ENCODE measurements at places on chromosomes 2 and 18.

GRCh38 chr2:174617120-174617519, 19.5 kb upstream of the WIPF1 start:
- DNase-seq: no peak

DNA sequence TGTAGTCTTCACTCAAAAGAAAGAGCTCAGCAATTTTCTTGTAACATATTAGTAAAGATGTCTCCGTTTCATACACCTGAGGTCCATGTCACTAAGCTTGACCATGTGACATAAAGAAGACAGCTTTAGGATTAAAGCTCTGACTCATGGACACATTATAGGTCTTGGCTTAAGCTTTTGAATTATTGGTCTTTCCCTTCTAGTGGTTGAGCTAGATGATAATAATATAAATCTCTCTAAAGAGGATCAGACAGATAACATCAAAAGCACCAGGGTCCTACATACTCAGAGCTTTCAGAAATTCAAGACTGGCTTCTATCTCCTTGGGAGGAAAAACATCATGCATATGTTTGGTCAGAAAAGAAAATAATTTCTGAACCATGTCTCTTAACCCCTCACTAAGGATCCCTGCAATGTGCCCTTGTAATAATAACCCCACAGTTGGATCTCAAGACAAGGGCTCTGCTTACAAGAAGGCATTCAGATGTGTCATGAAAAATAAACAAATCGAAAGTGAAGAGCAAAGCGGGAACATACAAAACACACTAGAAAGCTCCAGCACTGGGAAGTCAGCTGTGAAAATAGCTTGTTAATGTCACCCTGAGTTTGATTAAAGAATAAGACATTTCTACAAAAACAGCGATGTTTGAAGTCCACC, 174.5 kb downstream of the PID1 start:
- no peak for DNase-seq

DNA sequence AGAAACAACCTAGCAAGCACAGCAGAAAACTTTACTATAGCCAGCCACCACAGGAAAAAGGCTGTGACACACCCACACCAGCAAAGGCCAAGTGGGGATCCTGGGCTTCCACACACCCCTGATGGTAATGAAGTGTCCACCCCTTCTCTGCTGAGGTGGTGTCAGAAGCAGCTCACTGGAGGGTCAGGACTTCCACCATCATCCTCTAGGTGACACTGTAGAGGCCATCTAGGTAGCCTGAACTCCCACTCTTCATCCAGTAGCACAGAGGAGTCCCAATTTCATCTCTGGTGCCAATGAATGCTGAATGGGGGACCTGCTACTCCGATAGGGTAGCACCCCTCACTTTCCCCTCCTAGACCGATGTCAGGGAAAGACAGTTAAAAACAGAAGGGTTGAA, 1544.4 kb downstream of the LRP1B start:
- DNase-seq: peak; percentile 67

DNA sequence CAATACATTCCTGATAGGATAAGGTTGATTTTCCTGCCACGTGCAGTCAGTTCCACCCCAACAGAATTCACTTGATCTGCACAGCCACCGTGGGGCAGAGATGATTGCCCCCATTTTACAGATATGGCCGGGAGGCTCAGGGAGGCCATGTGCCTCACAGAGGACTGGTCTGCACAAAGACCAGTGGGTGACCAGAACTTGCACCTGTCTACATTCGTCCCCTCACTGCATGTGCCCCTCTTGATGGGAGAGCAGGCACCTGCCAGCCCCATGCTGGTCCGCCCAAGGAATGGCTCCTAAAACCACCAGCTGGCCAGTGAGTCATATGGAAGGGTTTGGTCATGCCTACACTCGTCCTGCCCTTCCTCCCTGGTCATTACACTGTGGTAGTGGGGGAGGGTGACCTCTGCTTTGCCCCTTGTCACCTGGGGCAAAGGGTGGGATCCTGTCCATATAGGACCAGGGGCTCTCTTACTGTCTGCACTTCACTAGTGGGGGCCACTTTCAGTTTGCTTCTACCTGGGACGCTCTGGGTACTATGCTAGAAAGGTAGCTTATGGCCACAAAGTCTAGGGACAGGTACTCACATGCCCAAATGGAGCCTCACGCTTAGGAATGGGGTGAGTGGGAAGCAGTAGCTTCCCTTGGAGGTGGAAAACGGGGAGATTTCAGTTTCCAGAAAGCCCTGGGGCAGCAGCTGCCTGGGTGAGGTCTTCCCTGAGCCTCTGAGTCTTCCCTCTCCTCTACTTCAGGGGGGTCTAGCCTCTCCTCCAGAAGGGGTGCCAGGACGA, 14.7 kb downstream of the RRM2 start:
- DNase-seq: no peak

DNA sequence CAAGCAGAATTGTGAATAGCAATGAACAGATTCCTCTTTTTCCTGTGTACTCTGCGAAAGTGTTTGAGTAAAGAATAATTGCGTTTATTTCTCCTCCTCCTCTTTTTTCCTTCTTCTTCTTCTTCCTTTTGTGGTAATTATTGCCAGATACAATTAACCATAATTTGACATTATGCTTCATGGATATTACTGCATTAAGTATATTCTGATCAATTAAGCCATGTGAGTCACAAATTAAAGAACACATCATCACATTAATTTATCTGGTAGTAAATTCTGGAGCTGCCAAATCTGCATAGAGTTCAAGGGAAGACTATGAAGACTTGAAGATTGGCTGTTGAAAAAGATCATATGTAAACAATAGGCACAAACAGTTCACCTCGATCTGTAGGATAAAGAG, 72.9 kb upstream of the TFPI start:
- no peak for DNase-seq

DNA sequence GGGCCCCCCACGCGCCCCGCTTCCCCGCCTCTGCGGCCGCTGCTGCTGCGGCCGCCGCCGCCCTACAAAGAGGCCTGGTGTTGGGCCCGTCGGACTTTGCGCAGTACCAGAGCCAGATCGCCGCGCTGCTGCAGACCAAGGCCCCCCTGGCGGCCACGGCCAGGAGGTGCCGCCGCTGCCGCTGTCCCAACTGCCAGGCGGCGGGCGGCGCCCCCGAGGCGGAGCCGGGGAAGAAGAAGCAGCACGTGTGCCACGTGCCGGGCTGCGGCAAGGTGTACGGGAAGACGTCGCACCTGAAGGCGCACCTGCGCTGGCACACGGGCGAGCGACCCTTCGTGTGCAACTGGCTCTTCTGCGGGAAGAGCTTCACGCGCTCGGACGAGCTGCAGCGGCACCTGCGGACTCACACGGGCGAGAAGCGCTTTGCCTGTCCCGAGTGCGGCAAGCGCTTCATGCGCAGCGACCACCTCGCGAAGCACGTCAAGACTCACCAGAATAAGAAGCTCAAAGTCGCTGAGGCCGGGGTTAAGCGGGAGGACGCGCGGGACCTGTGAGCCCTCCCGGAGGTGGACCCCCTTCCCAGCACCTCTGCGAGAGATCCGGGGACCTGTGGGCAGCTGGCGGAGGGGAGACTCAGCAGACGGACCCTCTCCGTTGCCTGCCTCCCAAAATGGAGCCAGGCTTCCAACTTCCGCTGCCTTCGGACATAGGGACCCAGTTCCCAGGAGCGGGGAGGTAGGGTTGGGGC, 1.9 kb downstream of the SP5 start:
- DNase-seq: no peak

DNA sequence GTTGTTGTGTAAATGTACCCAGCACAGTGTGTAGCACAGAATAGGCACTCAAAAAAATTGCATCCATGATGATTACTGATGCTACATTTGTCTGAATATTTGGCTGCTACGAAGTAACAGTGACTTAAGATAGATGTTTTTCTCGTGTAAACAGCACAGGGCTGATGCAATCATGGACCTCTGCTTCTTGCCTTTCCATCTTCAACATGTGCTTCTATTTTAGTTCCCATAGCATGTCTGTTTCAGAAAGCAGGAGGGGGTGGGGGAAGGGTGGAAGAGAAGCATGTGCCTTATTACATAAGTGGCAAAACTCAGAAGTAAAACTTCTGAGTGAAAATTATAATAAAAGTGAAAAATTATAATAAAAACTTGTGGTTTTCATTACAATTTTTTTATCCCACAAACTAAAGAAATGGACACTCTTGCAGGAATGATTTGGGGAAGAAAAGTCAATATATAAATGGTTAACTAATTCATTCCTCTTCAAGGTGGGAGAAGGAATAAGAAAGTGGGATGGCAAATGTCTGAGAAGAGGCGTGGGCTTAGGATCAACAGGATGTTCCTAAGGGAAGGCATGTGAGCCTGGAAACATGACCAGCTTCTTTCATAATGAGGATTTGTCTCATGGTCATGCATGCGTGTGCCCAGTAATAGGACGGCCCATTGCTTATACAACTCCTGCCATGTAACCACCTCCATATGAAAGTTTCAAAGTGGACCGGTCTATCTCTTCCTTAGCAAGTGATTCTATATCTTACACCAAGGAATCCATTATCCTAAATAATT, 27.2 kb downstream of the CCBE1 start:
- DNase-seq: no peak

GRCh38 chr2:134634054-134634753, 84.6 kb downstream of the TMEM163 start:
- no peak for DNase-seq

DNA sequence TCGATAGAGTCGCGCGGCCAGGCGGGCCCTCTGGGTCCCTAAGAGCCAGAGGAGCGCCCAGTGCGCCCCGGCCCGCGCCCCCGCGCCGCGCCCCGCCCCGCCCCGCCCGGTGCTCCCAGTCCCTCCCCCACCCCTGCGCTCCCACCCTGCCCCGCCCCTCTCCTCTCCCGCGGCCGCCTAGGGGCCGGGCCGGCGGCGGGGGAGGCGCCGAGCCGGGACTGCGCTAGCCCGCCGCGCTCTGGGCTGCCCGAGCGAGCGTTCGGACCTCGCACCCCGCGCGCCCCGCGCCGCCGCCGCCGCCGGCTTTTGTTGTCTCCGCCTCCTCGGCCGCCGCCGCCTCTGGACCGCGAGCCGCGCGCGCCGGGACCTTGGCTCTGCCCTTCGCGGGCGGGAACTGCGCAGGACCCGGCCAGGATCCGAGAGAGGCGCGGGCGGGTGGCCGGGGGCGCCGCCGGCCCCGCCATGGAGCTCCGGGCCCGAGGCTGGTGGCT, at the start of gene GPC1:
TSS of gene GPC1 (plus strand) at position 207 of the 491 bp plus-strand sequence. CDS start at position 463, 256 bp downstream.
- peak; percentile 88 for DNase-seq

- DNase-seq: no peak
Measured at GRCh38 chr2:24858996-24859395, 61.0 kb downstream of the ADCY3 start.

- no peak for DNase-seq
Measured at GRCh38 chr18:48742706-48743475, 204.1 kb downstream of the CTIF start.

GRCh38 chr18:9928646-9929259, 14.9 kb downstream of the VAPA start:
- no peak for DNase-seq

DNA sequence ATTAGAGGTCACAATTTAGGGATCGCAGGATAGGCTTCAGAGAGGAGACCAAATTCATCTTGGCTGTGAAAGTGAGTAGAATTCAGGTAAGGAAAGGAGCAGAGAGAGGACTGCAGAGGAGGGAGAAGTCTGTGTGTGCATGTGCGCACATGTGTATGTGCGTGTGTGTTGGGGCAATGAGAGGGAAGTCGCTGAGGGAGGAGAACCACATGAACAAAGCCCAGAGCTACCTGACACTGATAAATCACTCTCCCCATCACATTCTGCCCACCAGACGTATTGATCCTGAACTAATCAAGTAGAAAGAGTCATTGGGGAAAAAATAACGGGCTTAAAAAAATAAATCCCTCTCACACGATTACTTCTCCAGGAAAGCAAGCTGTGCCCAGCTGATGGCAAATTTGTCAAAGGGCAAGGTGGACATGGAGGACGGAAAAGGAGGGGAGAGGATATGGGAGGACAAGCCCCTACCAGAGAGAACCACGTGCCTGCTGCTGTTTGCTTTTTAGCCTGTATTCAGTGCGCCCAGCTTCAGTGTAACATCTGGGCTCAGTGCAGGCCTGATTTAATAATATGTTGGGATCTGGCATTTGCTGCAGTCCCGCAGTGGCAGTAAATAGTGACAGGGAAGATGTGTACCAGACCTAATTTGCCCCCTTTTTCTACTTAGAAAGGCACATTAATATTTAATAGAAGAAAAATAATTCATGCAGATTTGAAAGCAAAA, 307.5 kb downstream of the C1D start:
- DNase-seq: no peak

DNA sequence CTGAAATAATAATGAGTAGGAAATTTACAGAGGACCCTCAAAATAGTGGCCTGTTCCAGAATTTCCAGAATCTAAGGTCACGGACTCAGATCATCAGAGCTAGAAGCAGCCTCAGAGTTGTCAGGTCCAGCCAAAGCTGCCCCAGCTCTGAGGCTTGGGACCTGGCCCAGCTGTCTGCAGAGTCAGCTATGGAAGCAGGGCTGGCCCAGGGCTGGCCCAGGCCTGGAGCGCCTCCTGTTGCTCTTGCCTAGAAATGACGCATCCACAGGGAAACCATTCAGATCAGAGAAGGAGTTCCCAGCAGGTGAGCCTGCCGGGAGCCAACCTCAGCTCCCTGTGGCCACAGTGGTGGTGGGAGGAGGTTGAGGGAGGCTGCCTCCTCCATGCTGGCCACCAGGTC, 106.7 kb upstream of the ARL4C start:
- no peak for DNase-seq

DNA sequence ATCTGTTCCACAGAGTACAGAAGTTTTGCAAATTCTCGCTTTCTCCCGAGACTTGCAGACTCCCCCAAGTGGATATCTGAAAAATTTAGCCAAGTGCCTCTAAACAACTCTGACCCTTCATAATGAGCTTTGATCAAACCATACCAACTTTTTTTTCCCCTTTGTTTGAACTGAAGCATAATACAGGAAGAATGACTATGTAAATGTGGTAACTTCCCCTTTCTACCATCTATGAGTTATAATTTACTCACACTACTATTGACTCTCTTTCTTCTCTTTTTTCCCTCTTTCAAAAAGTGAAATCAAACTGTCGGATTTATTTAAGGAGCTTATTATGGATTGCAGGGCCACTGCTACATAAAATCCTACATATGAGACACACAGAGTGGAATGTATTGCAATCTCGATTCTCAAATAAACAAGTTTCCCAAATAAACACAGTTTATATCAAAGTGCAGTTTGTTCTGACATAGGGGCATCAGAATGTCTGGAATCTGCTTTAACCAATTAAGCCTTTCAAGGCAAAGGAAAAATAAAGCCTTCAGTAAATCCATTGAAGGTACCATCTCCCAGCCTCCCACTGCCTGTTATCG, 1.4 kb upstream of the ZNF804A start:
- DNase-seq: no peak

GRCh38 chr2:171347591-171348032, 86.2 kb downstream of the METTL8 start:
- peak; percentile 91 for DNase-seq

GRCh38 chr18:27109451-27109850, 75.7 kb downstream of the CHST9 start:
- DNase-seq: no peak
